ENCODE measurements at places on chromosomes 5 and 9.

DNA sequence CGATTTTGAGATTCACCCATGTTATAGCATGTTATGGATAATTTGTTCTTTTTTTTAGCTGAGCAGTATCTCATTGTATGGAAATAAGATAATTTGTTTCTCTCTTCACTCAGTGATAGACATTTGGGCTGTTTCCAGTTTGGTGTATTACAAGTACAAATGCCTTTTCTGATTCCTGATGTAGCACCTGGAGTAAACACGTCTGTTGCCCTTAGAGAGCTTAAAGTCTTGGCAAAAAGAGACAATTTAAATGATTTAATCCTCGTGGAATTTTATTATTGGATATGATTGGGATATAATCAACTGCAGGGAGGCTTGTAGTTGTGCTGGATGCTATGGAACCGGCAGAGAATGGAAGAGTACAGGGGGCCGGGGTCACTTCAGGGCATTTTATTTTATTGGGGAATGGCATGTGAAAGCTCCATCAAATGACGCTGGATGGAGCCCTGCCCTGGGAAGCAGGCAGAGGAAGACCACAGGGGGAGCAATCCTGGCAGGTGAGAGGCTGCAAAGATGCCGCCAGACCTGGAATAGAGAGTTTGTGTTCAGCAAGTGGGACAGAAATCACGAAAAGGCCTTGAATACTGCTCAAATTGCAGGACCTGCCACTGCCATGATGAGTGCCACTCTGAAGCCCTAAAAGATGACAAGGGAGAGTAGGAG lies 31.0 kb upstream of the TGFBI start:
- no peak for DNase-seq

- no peak for DNase-seq
Observed at GRCh38 chr9:124040186-124040931, 28.8 kb downstream of the LHX2 start.

DNA sequence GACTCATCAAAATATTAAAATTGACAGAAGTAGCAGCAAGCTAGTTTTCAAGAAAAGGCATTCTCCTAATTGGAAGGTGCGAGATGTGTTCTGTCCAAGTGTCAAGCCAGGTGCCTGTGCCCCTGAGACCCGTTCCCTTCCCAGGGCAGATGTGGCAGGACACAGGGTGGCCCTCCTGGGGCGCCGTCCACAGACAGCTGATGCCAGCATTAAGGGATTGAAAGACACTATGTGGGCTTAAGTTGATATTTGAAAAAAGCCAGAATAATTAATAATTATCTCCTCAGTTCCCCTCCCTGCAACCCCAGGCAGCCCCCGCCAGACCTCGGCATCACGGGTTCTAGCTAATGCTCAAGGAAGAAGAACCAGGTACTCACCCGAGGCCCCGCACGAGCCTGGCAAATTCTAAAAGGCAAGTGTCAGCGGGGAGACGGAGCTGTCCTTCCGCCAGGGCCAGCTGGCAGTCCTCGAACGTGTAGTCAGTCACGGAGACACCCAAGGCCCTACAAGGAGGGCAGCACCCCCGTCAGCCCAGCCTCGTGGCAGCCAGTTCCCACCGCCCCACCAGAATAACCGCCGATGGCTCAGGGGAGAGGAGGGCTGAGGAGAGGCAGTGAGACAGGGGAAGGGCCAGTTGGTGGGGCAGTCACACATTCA lies 29.1 kb upstream of the SLC6A3 start:
- DNase-seq, result no peak

GRCh38 chr9:111034170-111034897 lies 3.9 kb downstream of the LPAR1 start:
- DNase-seq, result no peak

DNA sequence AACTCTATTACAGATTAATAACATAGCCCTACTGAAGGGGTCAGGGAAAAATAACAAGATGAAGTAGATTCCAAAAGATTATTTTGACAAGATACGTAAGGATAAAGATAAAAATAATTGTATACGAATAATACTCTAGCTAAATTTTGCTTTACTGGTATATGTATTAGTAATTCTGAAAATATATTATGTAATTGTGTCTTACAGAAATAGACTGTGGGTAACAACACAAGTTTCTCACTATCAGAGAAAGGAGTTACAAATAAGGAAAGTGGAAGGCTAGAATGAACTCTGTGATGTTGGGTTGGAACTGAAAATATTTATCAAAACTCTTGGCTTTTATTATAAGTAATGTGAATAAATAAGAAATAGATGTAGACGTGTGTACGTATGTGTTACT lies 26.6 kb upstream of the TUSC1 start:
- DNase-seq, result no peak

GRCh38 chr9:77594963-77595362 lies 53.2 kb downstream of the GNA14 start:
- DNase-seq, result no peak

GRCh38 chr9:92360083-92360482 lies 34.3 kb downstream of the CENPP start:
- DNase-seq, result no peak

GRCh38 chr9:88197016-88197415 lies 58.7 kb upstream of the SPATA31C2 start:
- DNase-seq, result no peak

DNA sequence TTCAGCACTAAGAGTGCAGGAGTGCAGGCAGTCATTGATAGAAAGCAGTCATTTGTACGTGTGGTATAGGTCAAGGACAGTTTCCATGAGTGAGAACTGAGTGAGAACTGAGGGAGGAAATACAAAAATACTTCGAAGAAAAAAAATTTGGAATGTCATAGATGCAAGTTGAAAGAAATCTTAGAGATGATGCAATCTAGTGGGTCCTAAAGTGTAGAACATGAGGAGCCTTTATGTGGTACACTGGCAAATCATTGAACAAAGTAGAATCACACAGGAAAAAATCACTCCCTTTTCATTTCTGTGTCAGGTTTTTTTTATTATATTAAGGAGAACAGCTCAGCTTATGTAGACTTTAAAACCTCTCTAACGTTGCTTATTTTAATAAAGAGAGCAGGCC lies 26.4 kb upstream of the SLC1A1 start:
- no peak for DNase-seq

- no peak for DNase-seq
Observed at GRCh38 chr9:89941875-89942274, 337.1 kb downstream of the GADD45G start.

Measured in activated CD4-positive, alpha-beta T cell treated with anti-CD3 and anti-CD28 coated beads, Interleukin-2, amount 50 U/mL, for 1 hour (primary cell).